ENCODE measurements at places on chromosomes 7 and 10.
A peak's percentile ranks its signal among the peaks of the same experiment; 100 is the strongest.

DNA sequence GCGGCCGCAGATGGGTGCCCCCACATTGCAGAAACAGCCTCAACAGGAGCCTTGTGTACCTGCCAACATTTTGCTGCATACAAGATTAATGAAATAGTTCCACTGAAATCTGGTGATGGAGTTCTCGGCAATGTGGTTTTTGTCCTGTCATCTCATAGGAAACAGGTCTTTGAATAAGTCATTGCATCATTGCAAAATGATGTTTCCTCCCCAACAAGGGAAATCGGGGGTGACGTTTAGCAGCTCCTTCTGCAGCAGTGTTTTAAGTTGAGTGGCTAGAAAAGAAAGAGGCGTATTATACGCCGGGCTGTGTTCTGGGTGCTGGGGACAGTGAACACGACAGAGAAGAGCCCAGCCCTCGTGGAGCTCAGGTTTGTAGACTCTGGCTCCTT is 177.0 kb downstream of the PRKAG2 start:
- DNase-seq = peak; percentile 65

DNA sequence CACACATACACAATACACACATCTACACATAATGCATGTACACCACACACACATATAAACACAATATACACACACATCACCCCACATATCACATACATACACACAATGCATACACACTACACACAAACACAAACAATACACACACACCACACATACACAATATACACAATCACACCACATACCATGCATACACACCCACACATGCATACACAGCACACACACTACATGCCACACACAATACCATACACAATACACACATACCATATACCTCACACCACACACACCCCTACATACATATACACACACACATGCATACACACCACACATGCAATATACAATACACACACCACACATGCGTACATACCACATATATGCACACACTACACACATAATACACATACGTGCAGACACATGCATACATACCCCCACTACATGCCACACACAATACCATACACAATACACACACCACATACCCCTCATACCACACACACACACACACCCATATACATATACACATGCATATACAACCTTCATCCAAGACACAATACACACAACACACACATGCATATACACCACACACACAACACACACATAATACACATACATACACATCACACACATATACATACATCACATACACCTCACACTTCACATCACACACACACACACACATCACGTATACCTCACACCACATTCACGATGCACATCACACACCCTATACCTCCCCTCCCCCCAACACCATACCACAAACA is 34.0 kb downstream of the PSMC2 start:
- DNase-seq = no peak

DNA sequence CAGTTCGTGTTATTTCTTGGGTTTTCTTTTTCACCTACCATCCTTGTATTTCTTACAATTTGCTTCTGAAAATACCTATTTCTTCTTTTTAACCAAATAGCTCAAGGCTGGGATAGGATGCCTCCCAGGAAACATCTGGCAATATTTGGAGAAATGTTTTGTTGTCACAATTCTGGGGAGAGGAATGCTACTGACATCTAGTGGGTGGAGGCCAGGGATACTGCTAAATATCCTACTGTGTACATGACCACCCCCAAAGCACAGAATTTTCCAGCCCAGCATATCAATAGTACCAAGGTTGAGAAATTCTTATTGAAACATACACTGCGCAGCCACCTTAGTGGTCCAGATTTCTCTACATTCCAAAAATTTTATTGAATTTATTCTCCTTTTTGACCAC is 55.5 kb downstream of the CNTNAP2 start:
- no peak for DNase-seq

DNA sequence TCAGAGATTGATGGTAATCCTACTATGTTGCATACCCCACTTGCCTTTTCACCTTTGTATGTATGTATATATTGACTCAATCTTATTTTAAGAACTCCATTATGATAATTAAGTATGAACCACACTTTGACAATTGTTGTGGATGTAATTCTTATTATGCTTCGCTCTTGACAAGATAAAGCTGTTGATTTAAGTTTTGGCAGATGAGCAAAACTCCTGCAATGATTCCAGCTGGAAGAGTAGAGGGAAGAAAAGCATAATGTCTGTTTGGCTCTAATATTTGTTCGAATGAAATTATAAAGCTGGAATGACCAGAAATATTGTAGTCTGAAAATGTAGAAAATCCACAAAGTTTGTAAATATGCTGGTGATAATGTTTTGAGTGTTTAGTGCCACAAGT is 83.8 kb upstream of the AKR1E2 start:
- DNase-seq = no peak

DNA sequence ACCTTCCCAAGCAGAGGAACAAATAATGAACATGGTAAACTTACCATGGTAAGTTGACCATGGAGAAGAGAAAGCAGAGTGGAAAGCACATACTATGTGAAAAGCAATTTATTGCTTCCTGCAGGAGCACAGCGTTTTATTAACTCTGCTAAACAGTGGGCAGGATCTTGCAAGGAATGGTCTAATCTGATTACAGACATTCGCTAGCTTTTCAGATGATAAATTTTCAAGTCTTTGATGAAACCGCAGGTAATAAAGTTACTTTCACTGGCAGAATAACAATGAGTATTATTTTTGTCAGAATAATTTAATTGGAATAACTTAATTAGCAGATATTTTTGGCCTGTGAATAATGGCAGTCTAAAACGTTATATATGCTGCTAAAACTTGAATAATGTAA is 89.6 kb upstream of the HGF start:
- no peak for DNase-seq

- peak; percentile 96 for DNase-seq
Measured at GRCh38 chr10:11684717-11685645, 57.2 kb upstream of the ECHDC3 start.

- peak; percentile 15 for DNase-seq
Measured at GRCh38 chr10:45454262-45454661, 80.2 kb downstream of the ALOX5 start.

- DNase-seq = peak; percentile 11
Measured at GRCh38 chr7:152587366-152587765, 88.6 kb downstream of the XRCC2 start.

DNA sequence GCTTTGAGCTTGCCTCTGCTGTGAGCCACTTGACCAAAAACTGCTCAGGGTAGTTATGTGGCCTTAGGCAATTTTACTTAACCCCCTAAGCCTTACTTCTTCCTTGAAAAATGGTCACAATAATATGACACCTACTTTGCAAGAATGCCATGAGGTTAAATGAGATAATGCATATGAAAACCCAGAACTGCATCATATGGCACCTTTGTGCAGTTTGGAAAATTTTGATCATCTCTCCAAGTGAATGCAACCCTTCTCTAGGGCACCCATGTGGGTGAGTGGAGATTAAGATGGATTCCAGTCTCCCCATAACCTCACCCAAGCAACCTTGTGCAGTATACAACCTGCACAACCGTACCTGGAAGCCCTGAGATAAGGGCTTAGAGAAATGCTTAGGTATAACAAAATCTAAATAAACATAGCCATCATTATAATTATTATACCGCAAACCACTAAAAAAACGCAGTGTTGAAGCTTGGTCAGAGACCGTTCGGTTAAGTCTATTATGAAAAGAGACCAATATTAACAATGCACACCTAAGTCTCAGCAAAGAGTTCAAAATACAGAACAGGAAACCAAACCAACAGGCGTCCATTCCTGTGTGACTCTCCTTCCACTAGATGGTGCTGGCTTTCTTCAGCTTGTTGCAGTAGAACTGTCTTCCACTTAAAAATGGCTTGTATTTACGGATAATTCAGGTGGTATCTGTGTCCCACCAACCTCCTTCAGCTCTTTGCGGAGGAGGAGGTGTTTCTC is 21.0 kb upstream of the ASB15 start:
- peak; percentile 57 for DNase-seq

- peak; percentile 27 for DNase-seq
Measured at GRCh38 chr10:126331101-126331500, 57.2 kb downstream of the ADAM12 start.

GRCh38 chr7:20411372-20411771 is 80.7 kb downstream of the ITGB8 start:
- DNase-seq = no peak

DNA sequence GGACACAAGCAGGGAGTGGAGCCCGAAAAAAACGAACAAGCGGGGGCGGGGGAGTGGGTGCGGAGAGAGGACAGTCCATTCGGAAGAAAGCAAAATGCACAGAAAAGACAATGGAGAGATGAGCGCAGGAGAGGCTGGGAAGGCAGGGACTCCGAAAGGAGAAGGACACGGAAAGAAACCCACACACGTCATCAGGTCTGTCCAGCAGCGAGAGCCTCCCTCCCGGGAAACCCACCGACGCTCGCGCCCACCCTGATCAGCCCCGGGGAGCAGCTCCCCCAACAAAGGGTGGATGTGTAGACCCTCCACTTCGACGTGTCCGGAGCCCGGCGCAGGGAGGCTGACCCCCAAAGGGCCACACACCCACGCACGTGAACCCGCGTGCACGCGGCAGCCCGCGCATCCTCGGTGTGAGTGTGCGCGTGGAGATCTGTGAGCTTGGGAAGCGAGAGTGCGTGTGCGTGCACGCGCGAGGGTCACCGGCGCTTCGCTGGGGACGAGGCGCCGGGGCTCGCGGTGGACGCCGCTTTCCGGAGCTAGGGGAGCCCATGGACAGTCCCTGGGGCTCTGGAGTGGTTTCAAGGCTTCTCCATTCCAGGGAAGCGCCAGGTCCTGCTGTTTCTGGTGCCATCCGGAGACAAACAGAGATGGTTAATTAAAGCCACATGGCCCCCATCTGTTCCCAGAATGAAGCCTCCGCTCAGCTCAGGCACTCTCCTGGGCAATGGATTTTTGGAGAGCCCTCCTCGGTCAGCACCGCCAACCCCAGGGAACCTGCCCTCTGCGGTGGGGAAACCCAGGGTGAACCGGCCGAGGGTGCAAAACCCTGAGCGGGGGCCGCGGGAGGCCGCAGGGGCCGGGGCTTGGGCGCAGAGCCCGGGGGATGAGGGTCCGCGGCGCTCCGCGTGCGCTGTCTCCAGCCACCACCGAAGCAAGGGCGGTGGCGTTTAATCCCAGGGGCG is 916 bp downstream of the LAMB1 start:
- DNase-seq = peak; percentile 57

- no peak for DNase-seq
Measured at GRCh38 chr7:159032753-159033472, 111.8 kb downstream of the VIPR2 start.

GRCh38 chr10:69449841-69450240 is 1.4 kb upstream of the TSPAN15 start:
- peak; percentile 50 for DNase-seq

- no peak for DNase-seq
Measured at GRCh38 chr7:33217595-33217994, 88.2 kb downstream of the BBS9 start.

DNA sequence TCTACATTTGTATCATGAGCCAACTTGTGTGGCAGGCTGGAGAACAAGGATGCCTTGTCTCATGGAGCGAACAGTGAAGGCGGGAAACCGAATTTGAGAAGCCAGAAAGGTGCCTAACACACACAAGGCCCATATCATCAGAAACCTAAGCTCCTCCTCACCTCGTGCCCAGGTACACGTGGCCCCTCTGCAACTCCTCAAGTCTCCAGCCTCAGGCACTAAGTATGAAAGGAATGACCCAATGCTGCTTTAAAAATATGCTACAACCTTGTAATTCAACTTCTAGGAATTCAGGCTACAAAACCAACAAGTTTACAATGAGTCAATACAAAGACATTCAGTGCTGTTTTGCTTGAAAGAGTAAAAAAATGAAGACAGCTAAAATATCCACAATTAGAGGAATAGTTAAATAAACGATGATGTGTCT is 95.7 kb downstream of the CDK6 start:
- peak; percentile 90 for DNase-seq

- no peak for DNase-seq
Measured at GRCh38 chr7:81623251-81623855, 146.5 kb downstream of the HGF start.

DNA sequence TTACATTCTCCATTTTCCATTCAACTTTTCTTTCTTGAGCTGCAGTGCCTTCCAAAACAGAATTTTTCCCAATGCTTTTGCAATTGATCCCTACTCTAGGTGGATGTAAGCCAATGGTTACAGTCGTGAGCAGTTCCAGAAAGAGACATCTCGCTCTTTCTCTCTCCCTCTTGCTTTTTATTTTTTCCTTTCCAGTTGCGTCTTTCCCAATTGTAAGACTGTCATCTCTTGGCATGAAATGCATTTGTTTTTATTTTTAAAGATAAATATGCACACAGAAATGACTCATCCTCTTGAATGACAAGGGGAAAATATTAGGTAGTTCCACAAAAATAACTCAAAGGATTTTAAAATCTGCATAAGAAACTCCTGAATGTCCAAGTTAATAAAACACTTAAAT is 25.1 kb downstream of the GLI3 start:
- no peak for DNase-seq

GRCh38 chr7:106829496-106829895 is 35.6 kb upstream of the PIK3CG start:
- DNase-seq = no peak

DNA sequence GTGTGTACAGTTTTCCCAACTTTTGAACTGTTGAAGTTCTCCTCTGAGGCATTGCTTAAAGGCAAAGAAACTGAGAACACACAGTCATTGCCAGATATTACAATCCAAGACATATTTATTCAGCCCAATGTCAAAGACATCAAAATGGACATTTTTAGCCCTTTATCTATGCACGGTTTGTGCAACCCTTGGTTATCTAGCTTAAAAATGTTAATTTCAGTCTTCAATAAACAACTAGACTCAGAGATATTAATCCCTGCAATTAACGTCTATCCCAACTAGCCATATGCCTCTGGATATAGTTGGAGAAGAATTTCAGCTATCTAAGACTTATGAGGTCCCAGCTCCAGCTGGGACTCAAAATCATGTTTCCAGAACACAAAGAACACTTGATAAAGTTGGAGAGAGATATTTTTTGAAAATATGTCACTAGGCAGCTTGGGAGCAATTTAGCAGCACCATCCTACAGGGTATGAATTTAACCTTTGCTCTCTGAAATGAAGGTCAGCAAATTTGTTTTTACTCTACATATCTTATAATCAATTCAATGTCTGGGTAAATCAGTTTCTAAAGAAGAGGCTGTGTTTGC is 357.0 kb downstream of the RNLS start:
- DNase-seq = no peak

GRCh38 chr7:95397381-95397780 is 1.2 kb upstream of the PON3 start:
- no peak for DNase-seq

DNA sequence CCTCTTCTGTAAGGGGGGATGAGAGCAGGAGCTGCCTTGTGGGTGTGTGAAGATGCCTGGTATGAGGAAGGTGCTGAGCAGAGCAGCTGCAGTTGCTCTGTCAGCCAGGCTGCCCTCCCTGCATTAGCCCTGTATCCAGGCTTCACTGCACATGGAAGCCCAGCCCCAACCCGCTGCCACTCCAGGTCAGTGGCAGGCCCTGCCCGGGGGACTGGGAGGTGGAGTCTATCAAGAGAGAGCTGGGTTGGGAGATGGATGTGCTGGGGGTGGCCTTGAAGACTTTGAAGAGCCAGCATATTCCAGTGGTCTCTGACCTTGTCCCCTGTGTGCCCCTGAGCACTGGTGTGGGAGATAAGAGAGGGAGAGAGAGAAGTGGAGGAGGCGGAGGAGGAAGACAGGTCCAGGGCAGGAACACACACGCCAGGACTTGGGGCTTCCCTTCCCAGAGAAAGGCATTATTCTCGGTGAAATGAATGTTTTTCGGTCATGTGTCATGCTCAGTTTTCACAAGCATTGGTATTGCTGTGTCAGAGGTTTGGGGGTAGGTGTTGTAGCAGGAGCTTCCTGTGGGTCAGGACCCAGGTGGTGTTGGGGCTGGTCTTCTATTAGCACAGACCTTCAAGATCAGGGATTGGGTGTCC is 2.6 kb downstream of the PPIF start:
- DNase-seq = no peak

Measured in astrocyte of the hippocampus (primary cell).